Thoracic aorta (tissue), 2 donors: ENCODE measurements at places on chromosomes 5 and 9. TPM values are rescaled to one million over a fixed set of nuclear protein-coding genes. Genes with fewer than 3 reads are reported as not detected.

PCDHGB2 gene
- 9.7 TPM for total RNA-seq

NIPAL4 gene
- total RNA-seq = 0.27 TPM

PCDHGB6 gene
- 17.2 TPM for total RNA-seq

ZNF658 gene
- 2.2 TPM for total RNA-seq

ORM2 gene
- not detected for total RNA-seq

CTSV gene
- 0.27 TPM for total RNA-seq

C7 gene
- total RNA-seq = 99.5 TPM

ZNF366 gene
- 3.1 TPM for total RNA-seq

WHRN gene
- 5.1 TPM for total RNA-seq

GRCh38 chr5:102278231-102278630, 17.9 kb downstream of the SLCO4C1 start:
- no peak for DNase-seq

- no peak for DNase-seq
These were observed 12.5 kb downstream of the GARNL3 start for GRCh38 chr9:127277099-127277498.

- DNase-seq = no peak
These were observed 278.1 kb downstream of the AOPEP start for GRCh38 chr9:95004411-95005277.

DNA sequence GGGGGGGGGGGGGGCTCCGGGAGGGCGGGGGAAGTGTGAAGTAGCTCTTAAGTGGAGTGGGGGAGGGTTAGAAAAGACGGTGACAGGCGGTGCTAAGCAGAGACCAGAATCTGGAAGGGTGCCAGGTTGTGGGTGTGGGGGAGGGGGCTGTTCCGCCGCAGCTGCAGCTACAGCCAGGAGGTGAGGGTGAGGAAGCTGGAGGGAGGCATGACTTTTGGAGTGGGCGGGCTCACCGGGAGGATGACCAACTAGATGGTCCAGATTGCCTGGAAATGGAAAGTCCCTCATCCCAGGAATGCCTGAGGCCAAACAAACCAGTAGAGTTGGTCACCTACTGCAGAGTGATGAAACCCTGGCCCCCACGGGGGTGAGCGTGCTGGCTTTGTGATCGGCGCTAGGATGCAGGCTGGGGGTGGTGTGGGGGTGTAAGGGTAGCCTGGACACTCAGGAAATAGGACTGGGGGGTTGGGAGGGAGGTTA, 158.1 kb upstream of the SHB start:
- no peak for DNase-seq

DNA sequence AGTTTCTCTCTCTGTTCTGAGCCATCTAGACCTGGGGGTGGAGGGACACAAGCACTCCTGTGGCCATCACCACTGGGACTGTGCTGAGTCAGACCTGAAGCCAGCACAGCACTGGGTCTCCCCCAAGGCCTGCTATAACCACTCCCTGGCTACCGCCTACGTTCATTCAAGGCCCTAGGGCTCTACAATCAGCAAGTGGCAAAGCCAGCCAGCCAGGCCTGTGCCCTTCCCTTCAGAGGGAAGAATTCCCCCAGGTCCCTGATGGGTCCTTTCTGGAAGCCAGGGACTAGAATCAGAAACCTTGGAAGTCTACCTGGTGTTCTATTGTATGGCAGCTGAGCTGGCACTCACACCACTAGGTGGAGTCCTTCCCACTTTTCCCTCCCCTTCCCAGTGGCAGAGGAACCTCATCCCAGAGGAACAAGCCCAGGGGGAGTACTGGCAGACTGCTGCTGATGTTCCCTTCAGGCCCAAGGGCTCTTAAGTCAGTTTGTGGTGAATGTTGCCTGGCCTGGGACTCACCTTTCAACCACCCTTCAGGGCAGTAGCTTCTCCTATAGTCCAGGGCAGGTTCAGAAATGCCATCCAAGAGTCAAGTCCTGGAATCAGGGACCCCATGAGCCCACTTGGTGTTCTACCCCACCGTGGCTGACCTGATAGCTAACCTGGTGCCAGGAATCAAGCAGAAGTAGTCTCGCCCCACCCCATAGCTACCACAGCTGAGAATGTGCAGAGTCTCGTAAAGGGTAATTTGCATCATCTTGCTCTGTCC, 20.0 kb downstream of the JMY start:
- DNase-seq = no peak

DNA sequence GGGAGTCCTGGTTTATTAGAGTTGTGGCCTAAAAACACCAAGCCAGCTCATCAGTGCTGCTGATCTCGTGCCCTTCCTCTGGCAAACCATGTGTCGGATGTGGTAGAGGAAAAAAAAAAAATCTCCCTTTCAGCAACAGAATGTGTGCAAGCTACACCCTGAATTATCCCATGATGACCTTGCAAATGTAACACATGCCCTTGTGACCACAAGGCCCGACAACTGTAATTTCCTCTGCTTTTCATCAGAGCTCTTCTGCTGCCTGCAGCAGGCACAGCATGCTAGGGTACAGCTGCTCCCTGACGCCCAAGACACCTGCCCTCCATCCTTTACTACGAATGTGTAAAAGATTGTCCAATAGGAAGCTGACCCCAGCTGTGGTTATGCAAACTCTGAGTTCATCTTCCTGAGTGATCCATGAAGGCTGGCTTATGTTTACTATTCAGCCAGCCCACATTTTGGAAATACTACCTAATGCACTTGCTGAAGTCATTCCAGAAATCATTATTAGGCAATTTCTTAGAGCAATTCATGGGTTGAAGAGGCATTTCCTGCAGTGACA, 14.6 kb upstream of the BNC2 start:
- DNase-seq = no peak

DNA sequence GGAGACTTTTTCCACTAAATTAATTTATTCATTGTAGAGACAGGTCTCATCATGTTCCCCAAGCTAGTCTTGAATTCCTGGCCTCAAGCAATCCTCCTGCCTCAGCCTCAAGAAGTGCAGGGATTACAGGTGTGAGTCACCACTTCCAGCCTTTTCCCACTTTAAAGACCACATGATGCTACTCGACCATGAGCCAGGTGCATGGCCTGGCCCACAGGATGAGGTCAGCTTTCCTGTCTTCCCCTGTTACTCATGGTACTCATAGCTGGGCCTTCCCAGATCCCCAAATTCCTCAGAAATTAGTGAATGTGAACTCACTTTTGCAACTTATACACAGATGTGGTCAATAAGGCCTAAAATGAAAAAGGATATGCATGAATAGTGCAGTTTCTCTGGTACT, 395.9 kb downstream of the SEMA5A start:
- DNase-seq = no peak

DNA sequence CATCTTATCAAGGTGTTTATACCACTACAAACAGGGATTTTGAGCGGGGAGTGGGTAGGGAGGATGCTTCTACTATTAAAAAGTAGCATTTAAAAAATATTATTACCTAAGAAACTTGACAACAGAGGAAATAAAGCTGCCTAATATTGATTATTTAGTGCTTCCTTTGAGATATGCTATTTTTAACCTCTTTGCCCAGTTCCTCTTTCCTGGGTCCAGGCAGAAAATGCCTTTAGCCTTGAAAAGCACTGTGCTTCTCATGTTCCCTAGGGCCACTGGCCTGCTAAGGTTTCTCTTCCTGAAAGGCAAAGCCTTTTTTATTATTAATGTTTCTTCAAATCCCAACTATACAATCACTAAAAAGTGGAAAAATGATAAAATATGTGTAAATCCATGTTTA, 217.2 kb upstream of the HAPLN1 start:
- no peak for DNase-seq

GRCh38 chr5:10301266-10301665, 6.4 kb downstream of the CMBL start:
- DNase-seq = no peak

GRCh38 chr5:76870046-76870445, 20.2 kb downstream of the S100Z start:
- no peak for DNase-seq

DNA sequence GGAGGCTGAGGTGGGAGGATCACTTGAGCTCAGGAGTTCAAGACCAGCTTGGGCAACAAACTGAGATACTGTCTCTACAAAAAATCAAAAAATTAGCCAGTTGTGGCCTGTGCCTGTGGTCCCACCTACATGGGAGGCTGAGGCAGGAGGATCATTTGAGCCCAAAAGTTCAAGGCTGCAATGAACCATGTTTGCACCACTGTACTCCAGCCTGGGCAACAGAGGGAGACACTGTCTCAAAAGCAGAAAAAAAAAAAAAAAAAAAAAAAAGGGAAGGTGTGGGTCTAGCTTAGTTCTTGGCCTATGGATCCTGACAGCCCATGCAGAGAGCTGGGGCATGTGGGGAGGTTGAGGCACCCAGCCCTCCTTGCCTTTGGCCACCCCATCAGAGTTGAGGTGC, 10.9 kb downstream of the PLPP7 start:
- no peak for DNase-seq

GRCh38 chr9:88685966-88686365, 151.0 kb downstream of the NXNL2 start:
- no peak for DNase-seq

GRCh38 chr5:1540831-1541701, 17.3 kb upstream of the LPCAT1 start:
- DNase-seq = no peak

DNA sequence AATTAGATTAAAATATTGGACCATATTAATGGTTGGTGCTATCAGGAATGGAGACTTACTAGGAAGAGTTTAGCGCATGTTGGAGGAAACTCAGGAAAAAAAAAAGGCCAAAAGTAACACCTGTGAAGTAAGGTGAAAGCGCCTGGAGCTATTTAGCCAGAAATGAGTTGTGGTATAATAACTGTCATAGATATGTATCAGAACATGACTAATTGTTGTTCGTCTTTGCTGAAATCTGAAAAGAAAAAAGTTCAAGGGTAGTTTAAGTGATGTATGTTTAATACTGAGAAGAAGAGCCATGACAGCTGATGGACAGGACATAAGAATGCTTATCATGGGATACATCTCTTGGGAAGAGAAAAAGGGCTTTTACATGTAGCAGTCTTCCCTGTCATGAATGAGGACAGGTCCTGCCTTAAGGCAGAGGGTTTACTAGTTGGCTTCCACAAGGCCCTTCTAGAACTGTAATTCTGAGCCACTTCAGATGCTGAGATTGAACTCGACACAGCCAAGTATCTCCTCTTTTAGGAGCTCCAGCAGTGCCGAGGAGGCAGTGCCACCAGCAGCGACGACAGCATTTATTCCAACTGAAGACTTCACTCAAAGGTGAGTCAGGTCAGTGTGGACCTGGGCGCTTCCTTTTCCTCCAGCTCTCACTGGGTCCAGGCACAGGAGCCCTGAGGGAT, 940 bp upstream of the CAMK4 start:
- DNase-seq = no peak

GRCh38 chr9:92429836-92430235, 5.6 kb upstream of the OMD start:
- DNase-seq = no peak

DNA sequence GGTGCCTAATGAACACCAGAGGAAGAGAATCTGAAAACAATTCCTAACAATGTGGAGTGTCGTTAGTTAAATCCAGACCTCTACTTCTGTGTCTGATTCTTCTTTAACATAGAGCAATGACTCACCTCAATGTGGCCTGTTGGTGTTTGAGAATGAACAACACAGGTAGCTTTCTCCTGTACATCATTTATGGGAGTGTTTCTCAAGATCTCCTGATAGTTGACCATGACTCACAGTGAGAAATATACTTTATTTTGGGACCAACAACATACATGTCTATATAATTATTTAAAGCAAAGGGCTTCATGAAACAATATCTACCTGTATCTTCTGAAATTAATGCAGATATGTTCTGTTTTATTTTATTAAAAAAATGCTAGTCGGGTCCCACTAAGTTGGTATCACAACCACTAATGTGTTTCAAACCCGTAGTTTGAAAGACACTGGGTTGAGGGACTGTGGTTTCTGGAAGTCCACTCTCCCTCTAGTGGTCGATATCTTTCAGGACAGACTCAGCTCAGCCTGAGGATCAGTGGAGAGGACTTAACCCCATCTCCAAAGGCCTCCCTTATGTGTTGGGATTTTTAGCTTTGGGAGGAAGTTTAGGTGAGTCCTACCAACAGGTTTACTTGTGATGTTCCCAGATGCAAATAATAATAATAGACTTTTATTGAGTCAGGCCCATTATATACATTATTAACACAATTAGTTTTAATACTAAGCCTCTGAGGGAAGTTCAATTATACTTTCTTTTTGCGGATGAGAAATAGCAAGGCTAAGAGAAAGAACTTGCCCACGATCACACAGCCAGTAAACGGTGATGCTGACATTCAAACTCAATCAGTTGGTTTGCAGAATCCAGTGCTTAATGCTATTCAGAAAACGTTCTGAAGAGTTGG, 70.0 kb upstream of the KLF9 start:
- DNase-seq = no peak
